Activated T-cell treated with anti-CD3 and anti-CD28 coated beads for 48 hours (primary cell): ENCODE measurements at places on chromosomes 2 and 18.

GRCh38 chr2:19677825-19678518 is 223.8 kb downstream of the TTC32 start:
- DNase-seq = no peak

GRCh38 chr2:10202131-10202665 is 79.7 kb downstream of the RRM2 start:
- no peak for DNase-seq

- DNase-seq = no peak
Measured at GRCh38 chr2:152761214-152761613, 42.8 kb downstream of the ARL6IP6 start.

GRCh38 chr2:158810731-158811460 is 15.8 kb downstream of the DAPL1 start:
- DNase-seq = no peak
